ENCODE measurements at places on chromosomes 1 and 21.

GRCh38 chr1:203426870-203427269 is 48.7 kb upstream of the PRELP start:
- DNase-seq, result no peak

DNA sequence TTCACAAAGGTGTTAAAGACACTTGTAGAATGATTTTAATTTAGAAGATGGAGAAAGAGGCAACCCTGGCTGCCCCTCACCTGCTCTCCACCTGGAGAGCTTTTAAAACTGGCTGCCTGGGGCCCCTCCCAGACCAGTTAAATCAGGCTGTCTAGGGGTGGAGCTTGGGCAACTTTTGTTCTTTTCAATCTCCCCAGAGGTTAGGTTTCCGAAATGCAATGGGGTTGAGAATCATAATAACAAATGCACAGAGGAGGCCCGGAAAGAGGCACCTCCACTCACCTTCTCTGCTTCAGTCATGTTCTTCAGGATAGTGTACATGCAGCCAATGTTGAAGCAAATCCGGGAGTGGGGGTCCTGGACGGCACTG is 400 bp downstream of the NCF2 start:
- DNase-seq, result no peak

DNA sequence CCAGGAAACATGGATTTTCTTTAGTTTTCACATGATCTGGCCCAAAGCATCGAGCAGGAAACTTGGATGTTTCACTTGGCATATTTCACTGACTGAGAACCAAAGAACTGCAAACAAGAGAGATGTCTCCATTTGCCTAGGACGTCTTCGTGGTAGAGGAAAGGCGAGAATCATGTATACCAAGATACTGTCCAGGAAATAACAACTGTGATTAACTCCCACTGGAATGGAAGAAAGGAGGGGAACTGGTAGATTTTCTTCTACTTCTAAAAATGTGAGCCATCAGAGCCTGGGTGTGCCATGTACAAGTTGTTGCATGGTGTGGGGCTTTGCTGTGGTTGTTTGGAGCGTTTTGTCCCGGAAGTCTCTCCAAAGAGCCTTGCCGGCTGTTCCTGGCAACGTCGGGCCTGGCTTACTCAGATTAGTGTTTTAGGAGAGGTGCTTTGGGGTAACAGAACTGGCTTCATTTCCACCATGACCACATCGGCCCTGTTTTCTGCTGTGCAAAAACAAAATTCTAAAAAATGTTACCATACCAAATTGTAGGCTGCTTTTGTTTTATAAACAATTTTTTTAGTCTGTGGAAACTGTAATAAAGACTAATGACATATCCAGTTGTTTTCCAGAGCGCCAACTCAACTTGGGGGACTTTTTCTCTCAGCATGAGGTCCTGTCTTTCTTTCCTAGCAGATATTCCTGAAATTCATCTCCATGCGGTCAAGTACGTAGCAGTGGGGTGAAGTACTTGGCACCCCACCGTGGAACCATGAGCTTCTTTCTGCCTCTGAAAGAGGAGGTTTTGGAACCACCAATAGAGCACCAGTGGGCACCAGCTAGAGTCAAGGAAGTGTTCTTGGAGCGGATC is 118.3 kb downstream of the TM2D1 start:
- DNase-seq, result no peak

- no peak for DNase-seq
Observed at GRCh38 chr1:171313319-171313834, 606 bp upstream of the FMO4 start.

- DNase-seq, result no peak
Observed at GRCh38 chr1:61287734-61288133, 205.4 kb downstream of the NFIA start.

- DNase-seq, result no peak
Observed at GRCh38 chr1:57576756-57577155, 152.9 kb upstream of the DAB1 start.

GRCh38 chr21:32834211-32834915 is 62.8 kb upstream of the PAXBP1 start:
- DNase-seq, result no peak

DNA sequence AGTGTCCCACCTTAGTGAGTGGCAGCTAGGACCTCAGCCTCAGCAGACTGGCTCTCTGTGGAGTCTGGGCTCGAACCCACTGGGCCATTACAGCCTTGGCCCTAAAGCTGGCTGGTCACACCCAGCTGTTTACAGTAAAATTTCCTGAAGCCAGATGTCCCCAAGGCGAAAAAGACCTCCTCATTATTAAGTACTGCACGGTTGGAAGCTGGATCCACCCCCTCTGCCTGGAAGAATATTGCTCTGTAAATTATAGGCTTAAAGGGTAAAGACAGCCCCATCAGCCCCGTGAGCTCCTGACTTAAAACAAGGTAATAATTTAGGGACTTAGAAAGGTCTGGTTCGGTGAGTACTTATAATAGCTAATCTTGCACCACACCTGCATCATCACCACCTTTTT is 30.3 kb upstream of the TMEM51 start:
- DNase-seq, result no peak

- DNase-seq, result no peak
Observed at GRCh38 chr1:110928904-110929303, 34.8 kb downstream of the LRIF1 start.

GRCh38 chr21:34950980-34951379 is 98.1 kb downstream of the RUNX1 start:
- no peak for DNase-seq

GRCh38 chr1:48250572-48250971 is 28.1 kb downstream of the SLC5A9 start:
- no peak for DNase-seq

- DNase-seq, result no peak
Observed at GRCh38 chr1:154750681-154751665, 119.1 kb downstream of the KCNN3 start.

DNA sequence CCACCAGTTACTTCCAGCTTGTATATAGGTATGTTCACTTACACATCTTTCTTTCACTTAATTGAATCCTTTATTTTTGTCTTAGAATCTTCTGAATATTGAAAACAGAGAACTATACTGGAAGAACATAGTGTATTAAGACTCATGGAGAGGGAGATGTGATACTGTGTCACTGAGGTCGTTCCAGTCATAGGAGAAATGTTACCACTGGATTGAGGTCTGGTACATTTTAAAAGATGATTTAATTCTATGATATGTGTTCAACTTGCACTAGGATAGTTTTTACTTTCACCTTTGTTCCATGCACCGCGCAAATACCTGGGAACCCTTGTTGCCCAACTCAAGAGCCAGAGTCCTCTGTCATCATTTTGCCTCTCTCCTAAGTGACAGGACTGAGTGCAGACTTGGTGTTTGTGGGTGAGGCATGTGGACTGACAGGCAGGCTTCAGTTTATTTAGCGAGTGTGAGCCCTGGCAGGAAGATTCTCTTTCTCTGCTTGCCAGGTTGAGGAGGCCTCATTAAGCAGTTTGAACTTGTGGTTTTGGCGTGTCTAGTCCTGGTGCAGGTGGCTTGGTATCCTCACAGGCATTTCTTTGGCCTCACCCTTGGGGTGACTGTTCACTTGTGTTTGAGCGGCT is 63.7 kb downstream of the DYRK1A start:
- DNase-seq, result no peak

- DNase-seq, result no peak
Observed at GRCh38 chr1:245718123-245718522, 563.3 kb downstream of the KIF26B start.

DNA sequence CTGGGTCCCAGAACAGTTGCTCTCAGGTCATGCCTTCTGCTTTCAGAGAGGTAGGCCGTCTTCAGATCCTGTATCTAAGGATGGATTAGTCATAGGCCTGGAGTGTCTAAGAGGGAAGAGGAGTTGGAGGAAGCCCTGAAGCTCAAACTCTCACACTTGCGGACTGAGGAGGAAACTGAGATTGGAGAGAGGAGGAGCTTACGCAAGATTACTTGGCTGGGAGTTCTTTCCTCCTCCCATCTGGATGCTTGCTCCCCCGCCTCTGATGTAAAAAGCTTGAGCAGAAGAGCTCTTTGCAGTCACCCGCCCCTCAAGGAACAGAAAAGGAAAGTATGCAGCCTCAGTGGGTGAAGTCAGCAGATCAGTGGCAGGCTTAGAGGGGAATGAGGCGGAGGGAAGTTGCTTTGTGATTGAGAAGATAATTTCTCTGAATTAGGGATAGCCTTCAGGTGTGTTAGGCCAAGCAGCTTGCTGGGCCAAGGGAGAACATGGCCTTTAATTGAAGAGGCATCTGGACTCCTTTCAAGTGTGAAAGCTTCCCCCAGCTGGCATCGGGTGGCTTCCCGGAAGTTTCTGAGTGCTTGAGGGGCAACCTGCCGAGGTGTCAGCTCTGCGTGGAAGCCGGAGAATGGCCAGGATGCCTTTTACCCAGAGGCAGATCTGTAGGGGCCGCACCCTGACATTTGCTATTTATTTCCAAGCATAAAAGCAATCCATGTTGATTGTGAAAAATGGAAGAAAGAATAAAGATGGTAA is 6.6 kb downstream of the ADORA1 start:
- DNase-seq, result no peak

DNA sequence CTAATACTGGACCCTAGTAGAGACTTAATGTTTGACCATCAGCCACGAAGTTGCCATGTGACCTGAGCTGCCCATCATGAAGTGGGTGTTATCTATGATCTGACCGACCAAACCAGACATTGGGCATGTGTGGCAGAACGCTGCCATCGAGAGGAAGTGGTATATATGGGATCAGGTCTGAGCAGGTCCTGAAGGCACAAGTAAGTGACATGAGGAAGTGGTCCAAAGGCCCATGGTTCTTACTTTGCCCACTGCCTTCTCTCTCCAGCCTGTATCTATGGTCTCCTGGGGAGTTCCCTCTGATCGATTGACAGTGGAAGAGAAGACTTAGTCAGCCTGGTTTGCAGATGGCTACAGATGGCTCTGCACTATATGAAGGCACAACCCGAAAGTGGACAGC is 7.9 kb downstream of the SPSB1 start:
- no peak for DNase-seq

DNA sequence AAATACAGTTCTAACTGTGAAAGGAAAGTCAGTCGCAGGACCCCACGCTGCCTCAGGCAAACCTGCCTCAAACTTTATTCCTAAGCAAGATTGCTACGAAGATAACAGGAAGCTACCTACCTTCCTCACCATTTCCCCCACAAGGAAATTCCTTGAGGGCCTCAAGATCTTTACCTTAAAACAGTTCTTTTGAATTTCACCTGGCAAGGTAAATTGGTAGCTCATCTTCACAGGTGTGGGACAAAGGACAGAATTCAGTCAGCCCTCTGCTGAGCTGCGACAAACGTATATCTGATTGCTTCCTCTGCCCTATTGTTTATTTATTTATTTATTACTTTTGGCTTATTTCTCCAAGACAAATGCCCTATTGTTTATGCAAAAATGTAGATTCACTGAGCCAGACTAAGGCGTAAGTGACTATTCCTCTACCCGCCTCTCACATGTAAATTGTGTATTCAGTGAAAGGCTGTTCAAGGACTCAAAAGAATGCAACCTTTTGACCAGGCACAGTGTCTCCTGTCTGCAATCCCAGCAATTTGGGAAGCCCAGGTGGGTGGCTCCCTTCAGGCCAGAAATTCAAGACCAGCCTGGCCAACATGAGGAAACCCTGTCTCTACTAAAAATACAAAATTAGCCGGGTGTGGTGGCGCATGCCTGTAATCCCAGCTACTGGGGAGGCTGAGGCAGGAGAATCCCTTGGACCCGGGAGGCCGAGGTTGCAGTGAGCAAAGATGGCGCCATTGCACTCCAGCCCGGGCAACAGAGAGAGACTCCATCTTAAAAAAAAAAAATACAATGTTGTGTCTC is 17.3 kb upstream of the PKNOX1 start:
- DNase-seq, result no peak

GRCh38 chr1:111499026-111499785 is 4.2 kb downstream of the ADORA3 start:
- DNase-seq, result no peak

DNA sequence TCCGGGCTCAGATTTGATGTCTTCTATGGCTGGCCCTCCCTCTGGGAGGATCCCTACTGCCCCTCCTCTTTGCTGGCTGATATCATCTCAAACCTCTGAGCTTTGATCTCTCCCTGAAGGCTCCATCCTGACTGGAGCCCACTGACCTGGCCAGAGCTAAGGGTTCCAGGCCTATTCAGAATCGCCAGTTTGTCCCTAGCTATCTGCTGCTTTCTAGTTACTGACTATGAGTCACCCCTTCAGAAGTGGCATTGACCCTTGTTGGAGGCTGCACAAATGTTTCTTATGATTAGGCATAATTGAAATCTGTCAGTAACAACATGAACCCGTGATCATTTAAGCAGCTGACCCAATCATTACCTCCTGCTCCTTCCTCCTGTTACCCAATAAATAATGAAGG is 87.1 kb downstream of the ABCA4 start:
- DNase-seq, result no peak

- no peak for DNase-seq
Observed at GRCh38 chr1:41872074-41872473, 46.6 kb downstream of the HIVEP3 start.

- no peak for DNase-seq
Observed at GRCh38 chr1:51669272-51669671, 52.4 kb downstream of the OSBPL9 start.

DNA sequence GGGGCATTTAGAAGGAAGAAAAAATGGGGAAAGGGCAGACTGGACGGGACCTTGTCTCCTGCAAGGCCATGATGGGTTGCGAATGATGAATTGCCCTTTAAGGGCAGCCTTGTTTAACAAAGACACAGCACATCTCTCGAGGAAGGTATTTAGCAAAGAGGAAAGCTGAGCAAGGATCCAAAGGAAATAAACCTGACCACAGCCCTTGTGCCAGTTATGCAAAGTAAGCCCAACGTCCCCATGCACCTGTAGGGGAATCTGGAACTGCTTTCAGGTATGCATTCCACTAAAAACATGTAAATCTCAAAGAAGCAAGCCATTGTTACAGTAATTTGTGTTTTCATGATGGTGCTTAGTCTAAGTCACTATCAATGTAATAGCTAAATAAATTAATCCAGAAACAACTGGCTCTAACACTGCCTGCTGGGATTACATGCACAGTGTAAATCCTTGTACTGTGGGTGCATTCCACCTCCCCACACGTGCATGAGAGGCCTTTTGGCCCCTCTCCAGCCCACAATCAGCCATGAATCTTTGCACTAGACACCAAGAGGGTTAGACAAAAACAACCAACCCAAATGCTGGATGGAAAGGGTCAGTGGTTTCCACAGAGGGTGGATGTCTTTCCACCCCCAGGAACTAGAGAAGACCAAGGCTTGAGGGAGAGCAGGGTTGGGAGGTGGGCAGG is 228.8 kb upstream of the KAZN start:
- DNase-seq, result no peak

GRCh38 chr1:95230256-95230655 is 3.8 kb upstream of the RWDD3 start:
- no peak for DNase-seq

- no peak for DNase-seq
Observed at GRCh38 chr1:2376931-2377672, 14.3 kb downstream of the MORN1 start.

DNA sequence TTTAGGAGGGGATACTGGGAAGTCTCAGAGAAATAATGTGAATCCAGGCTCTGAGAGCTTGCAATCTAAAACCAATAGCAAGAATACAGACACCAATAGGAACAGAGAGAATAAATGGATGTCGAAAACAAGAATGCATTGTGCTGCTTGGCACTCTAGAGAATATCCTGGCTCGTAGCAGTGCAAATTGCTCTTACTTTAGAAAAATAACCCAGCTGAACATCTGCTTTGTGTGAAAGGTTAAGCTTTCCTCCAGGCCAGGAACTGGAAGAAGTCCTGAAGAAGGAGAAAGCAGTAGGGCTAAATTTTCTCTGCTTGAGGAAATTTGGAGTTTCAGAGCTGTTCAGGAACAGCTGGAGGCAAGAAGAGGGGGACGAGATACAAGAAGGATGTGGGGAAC is 382.3 kb downstream of the HHIPL2 start:
- DNase-seq, result no peak
